ENCODE measurements at places on chromosomes 11 and 22.
A peak's percentile ranks its signal among the peaks of the same experiment; 100 is the strongest.

DNA sequence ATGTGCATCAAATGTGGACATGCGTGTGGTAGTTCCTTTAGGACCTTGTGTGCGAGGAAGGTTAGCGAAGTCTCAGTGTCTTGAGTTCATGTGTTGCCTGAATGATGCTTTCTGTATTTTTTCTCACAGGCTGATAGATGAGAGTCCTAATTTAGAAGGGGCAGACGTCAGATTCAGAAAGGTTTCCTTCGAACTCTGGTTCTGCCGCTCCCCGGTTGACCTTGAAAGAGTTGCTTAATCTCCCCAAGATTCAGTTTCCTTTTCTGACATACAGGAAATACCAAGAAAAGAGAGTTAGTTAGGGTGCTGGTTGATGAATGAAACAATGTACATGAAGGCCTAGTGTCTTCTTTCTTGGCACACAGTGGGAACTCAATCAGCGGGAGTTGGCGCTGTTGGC is 35.9 kb upstream of the TTC12 start:
- DNase-seq: no peak

- DNase-seq: no peak
These were observed 105.5 kb downstream of the FAT3 start for GRCh38 chr11:92330114-92330513.

- no peak for DNase-seq
These were observed 12.9 kb downstream of the CD59 start for GRCh38 chr11:33723238-33723881.

DNA sequence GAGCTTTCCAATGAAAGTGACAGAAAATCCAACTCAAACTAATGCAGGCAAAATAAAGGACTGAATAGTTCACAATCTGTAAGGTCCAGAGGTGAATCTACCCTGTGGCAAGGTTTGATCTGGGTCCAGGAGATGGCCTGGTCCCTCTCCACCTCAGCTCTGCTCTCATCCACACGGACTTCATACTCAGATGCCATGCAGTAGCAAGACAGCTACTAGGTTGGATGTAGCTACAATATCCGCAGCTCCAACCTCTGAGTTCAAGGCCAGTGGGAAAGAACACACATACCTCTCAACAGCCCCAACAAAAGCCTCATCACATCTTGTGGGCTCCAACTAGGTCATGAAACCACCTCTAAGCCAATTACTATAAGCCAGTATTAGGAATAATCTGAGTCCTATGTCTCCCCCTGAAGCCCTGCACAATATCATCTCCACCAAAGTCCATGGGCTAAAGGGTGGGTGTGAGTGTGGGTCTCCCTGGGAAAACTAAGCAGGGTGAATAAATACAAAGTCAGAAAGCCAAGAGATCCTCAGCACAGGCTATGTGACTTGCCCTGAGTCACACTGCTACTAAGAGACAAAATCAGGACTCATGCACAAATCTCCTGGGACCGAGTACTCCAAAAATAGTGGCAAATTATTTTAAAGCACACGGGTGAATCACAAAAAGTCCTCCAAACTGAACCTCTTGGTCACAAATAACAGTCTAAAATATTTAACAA is 78.8 kb downstream of the LARGE1 start:
- DNase-seq: no peak

GRCh38 chr11:113389272-113389671 is 1.7 kb downstream of the ANKK1 start:
- DNase-seq: no peak

- DNase-seq: no peak
These were observed 29.0 kb downstream of the TIMP3 start for GRCh38 chr22:32830473-32830872.

- no peak for DNase-seq
These were observed 2.2 kb downstream of the PPP2R5B start for GRCh38 chr11:64926689-64927088.

DNA sequence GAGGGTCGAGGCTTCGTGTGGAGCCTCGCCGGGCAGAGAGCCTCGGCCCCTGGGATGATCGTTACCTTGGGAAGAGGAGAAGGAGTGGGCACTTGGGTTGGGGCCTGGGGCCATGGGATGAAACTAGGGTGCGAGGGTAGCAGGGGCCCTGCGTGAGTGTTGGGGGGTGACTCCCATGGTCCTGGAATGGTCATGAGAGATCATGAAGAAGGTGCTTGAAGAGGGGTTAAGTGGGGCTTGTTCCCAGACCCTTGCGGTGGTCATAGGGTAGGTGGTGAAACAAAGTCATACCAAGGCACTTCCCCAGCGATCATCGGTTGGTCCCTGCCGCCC is 284 bp downstream of the CCS start:
- DNase-seq: no peak

- no peak for DNase-seq
These were observed 143.0 kb downstream of the TBC1D22A start for GRCh38 chr22:46905415-46905814.

- DNase-seq: no peak
These were observed 102.7 kb upstream of the TRPC6 start for GRCh38 chr11:101686514-101686913.

DNA sequence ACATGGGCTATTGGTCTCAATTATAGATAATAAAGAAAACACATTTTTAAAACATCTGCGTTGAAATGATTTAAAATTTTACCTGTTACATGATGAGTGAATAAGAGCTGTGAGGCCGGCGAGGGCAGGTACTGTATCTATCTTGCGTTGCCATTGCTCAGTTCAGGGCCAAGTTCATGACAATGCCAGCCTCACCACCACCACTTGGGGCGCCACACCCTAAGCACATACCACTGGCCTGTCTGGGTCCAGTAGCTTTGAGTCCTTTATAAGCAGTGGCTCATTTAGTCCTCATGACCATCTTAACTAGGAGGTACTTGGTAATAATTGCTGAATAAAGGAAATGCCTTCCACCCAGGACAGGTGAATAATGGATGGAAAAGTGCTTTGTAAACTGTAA is 14.5 kb upstream of the MB start:
- DNase-seq: peak; percentile 37

DNA sequence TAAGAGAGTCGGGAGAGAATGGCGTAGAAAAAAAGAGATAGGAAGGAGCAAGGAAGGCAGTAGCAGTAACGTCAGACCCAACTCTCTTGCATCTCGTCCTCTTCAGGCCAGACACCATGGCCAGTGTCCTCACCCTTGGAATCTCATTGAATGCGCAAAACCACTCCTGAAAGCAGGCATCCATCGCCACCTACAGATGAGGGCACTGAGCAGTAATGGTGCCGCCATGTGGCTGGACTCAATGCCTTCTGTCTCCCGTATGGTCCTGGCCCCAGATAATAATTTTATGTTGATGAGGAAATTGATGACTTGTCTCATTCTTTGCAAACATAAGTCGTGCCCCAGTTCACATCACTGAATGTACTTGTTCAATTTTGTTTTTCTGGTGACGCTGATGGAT is 17.8 kb upstream of the ALX4 start:
- no peak for DNase-seq

GRCh38 chr11:124474079-124474478 is 28.6 kb upstream of the OR8B8 start:
- DNase-seq: no peak

DNA sequence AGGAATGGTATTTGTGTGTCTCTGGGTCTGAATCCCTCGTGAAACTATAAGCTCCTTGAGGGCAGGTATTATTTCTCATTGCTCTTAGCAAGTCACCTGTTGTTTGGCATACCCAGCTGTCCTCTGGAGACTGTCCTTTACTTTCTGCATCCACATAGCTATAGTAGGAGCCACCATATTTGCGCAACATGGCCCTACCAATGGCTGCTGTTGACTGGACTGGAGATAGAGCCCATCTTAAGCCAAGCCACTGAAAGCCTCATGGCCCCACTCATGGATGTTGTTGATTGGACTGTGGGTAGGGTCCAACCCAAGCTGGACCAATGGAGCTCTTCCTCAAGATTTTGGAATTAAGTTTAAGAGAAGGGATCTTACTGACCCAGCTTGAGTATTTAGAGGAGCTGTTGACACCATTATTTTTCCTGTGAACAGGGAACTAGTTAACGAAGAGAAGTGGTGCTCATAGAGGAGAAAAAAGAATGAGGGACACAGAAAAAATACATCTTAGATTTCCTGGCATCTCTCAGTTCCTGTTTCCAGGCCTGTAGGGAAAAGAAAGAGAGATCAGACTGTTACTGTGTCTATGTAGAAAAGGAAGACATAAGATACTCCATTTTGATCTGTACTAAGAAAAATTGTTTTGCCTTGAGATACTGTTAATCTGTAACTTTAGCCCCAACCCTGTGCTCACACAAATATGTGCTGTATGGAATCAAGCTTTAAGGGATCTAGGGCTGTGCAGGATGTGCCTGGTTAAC is 47.2 kb downstream of the LRRC74B start:
- no peak for DNase-seq

GRCh38 chr11:118098996-118099837 is 12.5 kb upstream of the SMIM35 start:
- no peak for DNase-seq

- no peak for DNase-seq
These were observed 18.7 kb downstream of the MMP10 start for GRCh38 chr11:102761646-102762238.

DNA sequence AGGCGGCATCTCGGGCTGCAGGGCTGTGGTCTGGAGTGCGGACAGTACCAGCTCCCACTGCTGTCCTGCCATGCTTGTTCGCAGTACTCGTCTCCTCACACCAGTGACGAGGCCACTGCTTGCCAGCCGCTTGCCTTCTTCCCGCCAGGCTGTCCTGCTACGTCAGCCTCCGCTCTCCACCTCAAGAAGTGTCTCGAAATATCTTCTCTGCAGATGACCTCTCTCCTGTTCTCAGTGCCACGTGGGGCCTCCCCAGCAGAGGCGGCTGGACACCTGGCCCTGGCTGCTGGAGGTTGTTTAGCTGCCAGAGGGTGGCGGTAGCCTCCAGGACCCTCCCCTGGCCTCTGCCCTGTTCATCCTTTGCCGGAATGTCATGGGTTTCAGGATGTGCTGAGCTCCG is 3.1 kb upstream of the CCDC188 start:
- DNase-seq: no peak

- no peak for DNase-seq
These were observed 148.2 kb downstream of the PARVA start for GRCh38 chr11:12525466-12526055.

DNA sequence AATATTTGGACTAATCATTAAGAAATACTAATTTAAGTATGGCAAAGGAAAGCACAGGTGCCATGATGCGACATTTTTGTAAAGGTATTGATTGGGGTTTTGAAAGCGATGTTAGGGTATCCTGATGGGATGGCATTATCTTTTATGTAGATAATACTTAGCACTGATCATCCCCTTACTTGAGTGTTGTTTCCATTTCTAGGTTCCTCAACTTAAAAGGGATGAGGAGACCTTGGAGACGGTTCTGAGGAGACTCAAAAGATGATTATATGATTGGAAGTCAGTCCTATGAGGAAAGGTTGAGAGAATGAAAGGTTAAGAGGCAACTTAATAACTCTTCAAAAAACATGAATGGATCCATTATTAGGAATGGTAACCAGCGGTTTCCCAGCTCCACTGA is 11.1 kb downstream of the KMT2A start:
- DNase-seq: no peak

- DNase-seq: no peak
These were observed 121.1 kb downstream of the NXPE2 start for GRCh38 chr11:114799476-114799875.

DNA sequence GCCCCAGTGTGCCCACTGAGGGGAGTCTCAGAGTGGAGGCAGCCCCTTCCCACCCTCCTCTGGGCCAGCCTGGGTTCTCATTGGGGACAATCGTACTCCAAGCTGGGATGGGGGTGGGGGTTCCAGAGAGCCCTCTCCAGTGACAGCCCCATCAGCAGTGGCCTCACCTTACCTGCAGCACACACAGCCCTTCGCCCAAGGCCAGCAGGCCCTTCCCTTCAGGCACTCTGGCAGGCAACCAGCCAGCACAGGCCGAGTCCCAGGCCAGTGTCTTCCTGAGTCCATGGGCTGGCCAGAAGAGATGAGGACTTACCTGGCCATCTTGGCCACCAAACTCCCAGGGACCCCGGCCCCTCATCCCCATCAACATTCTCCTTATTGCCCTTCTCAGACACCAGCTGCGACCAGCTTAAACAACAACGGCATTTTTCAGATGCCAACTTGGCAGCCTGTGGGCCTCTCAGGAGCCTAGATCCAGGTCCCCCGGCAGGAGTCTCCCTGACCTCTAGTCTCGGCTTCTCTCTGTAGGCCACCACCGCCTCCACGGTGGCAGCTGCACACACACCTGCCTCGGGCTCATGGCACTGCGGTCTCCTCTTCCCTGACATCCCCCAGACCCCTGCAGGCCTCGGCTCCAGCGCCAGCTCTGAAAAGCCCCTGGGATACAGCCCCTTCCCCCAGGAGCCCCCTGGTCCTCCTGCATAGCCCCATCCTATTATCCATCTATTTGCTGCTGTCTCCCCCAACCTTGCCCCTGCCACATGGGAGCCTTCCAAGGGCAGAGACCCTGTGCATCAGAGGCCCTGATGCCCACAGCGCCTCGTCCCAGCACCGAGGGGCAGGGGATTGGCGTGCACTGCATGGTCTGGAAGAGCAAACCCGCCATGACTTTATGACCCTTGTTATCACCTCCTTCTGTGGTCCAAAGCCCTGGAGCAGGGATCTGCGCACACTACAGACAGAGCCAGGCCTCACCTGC is 111.2 kb upstream of the FGF3 start:
- DNase-seq: no peak

GRCh38 chr22:41387341-41387740 is 5.6 kb downstream of the TEF start:
- no peak for DNase-seq

DNA sequence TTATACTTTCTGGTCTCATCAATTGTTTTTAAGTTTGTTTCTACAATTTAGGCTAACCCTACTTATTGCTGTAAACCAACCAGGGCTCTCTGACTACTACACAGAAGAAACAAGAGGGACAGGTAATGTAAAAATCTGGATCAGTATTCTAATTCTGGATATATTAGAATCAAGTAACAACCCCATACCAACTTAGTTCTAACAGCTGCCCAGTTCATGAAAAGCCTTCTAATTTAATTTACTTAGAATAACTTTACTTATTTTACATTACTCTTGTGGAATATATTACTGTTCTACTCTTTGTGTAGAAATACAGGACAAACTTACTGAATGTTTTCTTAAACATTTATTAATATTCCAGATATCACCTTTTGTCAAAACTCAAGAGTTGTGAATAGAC is 45.5 kb upstream of the DBX1 start:
- no peak for DNase-seq

GRCh38 chr11:15114501-15115475 is at the start of gene INSC:
INSC (plus strand) TSS chr11:15114923; CDS start chr11:15149175, 34,252 bp downstream.
- DNase-seq: peak; percentile 43

DNA sequence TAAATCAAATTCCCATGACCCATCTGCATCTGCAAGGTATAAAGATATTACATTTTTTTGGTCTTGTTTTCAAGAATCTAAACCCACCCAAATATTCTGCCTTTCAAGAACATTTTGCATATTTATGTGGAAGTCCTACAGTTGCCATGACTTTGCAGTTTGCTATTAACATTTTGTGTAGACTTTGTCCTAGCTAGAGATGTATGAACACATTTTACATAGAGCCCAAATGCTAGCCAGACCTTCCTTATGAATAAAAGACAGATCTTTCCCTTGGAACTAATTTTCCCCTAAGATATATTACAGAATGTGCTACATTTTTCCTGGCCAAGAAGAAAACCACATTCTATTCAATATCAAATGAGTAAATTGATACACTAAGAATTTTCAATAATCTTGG is 772.5 kb downstream of the KCNA4 start:
- no peak for DNase-seq

All from tongue (tissue), 3 donors.